GM12865 (cell line): ENCODE measurements at places on chromosomes 11 and 22.

DNA sequence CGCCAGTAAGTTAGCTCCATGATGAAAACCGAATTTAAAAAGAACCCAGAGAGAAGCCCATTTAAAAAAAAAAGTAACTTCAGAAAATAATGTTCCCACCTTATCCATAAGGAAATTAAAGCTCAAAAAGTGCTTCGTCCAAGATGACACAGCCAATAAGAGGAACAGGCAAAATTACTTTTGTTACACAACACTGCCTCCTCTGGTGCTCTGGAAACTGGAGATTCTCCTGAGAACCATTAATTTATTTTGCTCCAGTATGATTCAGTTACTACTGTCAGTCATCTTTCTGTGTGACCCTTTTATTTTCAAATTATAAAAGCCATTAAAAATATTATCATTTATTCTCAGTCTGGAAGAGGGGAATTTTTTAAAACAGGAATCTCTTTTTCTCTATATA, 2.0 kb downstream of the IFT27 start:
- DNase-seq, result no peak

- DNase-seq, result no peak
Measured at GRCh38 chr11:122691549-122692150, 36.1 kb downstream of the UBASH3B start.

DNA sequence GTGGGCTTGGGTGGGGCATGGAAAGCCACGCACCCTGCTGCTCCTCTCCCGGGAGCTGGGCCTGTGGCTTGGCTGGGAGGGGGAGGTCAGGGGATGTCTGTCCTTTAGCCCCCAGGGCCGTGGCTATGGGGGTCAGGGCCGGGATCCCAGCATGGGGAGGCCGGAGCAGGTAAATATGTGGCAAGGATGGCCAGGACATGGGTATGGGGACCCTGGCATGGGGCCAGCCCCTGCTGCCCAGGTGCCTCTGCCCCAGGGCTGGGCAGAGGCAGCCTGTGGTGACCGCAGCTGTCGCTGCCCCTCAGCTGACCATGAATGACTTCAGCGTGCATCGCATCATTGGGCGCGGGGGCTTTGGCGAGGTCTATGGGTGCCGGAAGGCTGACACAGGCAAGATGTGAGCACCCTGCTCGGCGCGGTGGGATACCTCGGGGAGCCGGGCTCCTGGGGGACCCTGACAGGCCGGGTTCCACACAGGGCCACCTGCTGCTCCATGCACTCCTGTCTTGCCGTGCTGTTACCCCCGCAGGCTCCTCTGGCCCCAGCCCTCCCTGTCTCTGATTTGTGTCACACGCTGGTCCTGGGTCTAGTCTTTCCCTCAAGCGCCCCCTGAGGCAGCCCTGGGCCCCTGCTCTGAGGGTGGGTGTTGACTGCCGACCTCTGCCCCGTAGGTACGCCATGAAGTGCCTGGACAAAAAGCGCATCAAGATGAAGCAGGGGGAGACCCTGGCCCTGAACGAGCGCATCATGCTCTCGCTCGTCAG, 8.1 kb upstream of the ANKRD13D start:
- DNase-seq, result no peak

- DNase-seq, result no peak
Measured at GRCh38 chr22:40626851-40627250, 9.7 kb downstream of the MRTFA start.

GRCh38 chr11:3130269-3131071, 34.6 kb downstream of the OSBPL5 start:
- DNase-seq, result no peak

DNA sequence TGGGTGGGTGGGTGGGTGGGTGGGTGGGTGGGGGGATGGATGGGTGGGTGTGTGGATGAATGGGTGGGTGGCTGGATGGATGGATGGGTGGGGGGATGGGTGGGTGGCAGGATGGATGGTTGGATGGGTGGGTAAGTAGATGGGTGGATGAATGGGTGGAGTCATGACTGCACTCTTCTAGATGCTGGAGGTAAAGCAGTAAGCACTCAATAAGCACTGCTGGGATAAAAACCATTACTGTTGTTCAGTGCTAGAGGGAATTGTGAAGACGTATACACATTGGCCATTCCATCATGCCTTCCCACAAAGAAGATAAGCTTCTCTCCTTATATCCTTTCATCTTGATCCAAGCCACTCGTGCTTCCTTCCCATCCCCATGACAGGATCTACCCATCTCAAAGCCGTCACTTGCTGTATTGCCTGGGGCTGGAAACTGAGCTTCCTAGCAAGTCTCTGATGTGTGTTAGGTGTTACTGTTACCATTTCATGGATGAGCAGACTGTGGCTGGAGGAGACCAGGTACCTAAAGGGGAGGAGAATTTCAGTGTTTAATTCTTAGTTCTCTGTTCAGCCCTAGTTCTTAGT, 74.8 kb downstream of the MICAL2 start:
- DNase-seq, result no peak

- DNase-seq, result no peak
Measured at GRCh38 chr11:13045734-13046133, 36.6 kb downstream of the RASSF10 start.

DNA sequence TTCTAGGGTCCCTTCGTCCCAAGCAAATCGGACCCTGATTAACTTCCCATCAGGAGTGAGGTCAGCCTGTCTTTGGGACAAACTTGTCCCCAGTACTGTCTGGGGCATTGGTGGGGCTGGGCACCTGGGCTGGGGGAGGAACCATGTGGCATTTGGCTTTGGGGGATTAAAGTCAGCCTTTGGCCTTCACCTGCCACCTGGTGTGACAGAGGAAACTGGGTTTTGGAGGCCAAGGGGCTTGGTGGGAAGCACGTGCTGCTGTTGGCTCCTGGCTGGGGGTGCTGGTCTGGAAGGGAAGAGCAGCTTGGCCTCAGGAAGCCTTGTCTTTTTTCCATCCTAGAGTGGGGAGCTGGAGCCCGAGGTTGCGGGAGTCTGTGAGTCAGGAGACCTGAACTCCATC, 78.4 kb upstream of the NECTIN1 start:
- DNase-seq, result no peak

DNA sequence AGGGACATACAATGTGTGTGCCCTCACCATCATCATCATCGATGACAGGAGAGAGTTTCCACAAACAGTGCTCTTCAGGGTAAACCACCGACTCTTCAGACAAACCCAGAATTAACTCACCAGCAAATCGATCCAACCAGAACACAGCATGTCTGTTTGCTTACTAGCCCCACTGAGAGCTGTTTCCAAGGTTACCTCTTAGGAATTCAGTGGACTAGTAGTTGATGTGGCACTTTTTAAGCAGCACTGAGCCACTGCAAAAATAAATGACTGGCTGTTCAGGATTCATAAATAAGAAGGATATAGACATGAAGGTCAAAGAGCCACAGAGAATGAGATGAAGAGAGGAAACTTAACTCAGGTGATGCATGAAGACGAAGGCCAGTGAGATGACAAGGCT, 83.1 kb downstream of the PARVA start:
- DNase-seq, result no peak

- DNase-seq, result no peak
Measured at GRCh38 chr11:97525273-97525672, 1135.5 kb downstream of the JRKL start.

DNA sequence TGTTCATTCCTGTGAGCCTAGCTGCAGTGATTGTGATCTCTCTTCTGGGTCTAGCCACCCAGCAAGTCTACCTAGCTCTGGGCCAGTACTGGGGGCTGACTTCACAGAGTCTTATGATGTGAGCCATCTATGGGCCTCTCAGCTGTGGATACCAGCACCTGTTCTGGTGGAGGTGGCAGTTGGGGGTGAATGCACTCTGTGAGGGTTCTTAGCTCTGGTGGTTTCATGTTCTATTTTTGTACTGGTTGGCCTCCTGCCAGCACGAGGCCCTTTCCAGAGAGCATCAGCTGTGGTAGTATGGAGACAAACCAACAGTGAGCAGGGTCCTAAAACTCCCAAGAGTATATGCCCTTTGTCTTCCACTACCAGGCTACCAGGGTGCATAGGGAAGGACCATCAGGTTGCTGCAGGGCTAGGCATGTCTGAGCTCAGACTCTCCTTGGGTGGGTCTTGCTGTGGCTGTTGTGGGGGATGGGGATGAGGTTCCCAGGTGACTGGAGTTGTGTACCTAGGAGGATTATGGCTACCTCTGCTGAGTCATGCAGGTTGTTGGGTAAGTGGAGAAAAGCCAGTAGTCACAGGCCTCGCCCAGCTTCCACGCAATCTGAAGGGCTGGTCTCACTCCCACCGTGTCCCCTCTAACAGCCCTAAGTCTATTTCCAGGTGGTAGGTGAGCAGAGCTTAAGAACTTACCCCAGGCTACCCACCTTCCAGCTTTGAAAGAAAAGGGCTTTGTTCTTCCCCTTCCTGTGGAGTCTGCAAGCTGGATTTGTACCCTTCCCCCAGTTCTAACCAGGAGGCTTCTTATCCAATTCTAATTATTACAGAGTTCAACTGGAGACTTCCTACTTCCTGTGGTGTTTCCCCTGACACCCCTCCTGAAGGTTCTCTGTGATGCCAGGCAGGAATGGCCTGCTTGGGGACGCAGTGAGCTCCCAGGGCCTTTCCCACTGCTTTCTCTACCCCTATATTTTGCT, 250.7 kb downstream of the LUZP2 start:
- DNase-seq, result peak; percentile 8

DNA sequence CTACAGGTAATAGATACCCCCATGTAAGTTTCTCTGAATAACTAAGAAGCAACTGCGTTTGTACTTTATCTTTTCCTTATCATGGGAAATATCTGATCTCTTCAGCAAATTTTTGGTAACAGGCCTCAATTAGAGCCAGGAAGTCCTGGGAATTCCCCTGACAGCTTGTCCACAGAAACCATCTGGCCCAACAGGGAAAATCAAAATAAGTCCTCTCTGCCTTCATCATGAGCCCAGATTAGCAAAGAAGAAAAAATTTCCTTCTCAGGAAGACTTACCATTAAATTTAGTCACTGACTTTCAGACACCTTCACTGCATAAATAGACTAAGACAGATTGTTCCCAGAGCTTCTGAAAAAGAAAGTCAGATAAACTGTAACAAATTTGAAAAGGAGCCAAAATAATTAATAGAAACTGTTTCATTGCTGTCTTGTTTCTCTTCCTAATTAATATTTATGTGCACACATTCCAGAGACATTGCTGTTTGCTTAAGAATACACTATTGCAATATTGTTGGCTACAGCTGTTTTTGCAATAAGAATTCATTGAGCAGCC, 278.1 kb upstream of the FAT3 start:
- no peak for DNase-seq

GRCh38 chr11:37841016-37841415, 1243.0 kb upstream of the RAG2 start:
- no peak for DNase-seq

DNA sequence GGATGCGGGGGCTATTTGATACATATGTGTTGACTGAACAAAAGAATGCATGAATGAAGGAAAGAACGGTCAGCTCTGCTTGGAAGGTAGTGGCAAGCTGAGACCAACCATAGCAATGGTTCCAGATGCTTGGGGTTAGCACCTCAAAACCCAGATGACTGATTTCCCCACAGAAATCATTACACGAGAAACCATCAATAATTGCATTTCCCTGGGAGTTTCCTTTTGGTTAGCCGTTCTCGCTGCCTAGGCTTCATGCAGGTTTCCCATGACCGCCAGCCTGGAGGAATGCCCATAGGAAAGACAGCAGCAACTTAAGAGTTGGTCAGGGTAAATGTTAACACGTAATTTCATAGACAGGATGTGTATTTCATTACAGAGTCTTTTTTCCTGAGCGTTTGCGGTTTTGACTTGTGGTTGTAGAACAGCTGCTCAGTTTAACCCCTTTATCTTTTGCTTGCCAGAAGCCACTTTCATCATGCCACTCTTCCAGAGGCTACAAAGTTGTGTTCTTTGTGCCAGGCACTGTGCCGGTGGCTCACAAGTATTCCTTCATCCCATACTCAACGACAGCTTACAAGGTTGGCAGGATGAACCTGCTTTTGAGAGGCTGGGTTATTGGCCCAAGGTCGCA, 2.8 kb downstream of the IL17RA start:
- peak; percentile 77 for DNase-seq

GRCh38 chr22:41280065-41280464, 5.9 kb downstream of the RANGAP1 start:
- no peak for DNase-seq

DNA sequence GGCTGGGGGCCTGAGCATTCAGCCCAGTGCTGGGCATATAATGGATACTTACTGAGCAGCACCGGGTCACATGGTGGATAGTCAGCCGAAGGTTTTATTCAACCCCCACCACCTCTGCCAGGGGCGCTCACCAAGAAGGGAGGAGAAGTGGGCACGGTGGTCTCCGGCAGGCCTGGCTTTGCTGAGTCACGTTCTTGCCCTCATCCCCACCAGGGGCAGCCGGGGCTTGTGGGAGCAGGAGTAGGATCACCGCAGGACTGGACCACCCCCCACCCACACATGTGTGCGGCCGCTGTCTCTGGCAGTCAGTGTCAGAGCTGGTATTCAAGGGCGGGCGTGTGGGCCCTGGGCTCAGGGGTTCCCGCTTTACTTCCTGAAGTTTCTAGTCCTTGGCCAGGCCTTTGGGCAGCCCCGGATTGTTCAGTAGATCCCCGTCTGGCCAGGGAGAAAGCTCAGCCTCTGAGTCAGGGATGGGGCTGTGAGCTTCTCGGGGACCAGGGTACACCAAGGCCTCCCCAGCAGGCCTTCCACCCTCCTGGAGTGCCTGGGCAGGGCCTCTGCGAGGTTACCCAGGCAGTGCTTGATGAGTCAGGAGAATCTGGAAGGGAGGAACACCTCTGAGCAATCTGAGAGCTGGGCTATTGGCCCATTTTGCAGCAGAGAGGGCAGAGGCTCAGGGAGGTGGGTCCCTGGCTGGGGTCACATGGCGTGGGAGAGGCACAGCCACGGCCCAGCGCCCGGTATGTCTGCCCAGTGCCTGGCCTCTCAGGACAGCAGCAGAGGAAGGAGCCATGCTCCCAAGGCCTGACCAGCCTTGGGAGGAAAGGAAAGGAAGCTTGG, 60.6 kb downstream of the RTL6 start:
- DNase-seq, result no peak

- no peak for DNase-seq
Measured at GRCh38 chr11:34074391-34074790, 22.9 kb downstream of the CAPRIN1 start.

DNA sequence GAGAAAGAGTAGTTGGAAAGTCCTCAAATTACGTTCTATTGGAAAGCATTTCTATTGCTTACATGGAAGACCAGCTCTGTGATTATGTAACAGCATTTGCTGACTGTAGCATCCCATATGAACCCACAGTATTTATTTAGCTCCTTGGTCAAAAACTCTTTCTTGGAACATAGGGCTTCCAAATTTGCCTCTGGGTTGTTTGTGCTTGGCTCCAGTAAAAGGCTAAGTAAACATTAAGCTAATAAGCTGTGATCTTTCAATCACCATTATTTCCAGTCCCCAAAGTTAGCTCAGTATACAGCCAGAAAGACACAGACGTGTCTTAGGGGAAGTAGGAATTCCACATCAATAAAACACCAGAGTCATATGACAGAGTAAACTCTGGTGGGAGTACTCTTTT, 668.8 kb downstream of the DLG2 start:
- DNase-seq, result no peak
